ENCODE measurements at places on chromosomes 13 and 19. TPM values are rescaled to one million over a fixed set of nuclear protein-coding genes. Genes with fewer than 3 reads are reported as not detected.

Gene HSPB6
- total RNA-seq: 57.1 TPM

Gene MAP4K1
- 9.9 TPM for total RNA-seq

Gene PRR22
- 24.0 TPM for total RNA-seq

Gene ZNF491
- 0.62 TPM for total RNA-seq

Gene FUT2
- total RNA-seq: 0.12 TPM

Gene TNNT1
- 13.0 TPM for total RNA-seq

GRCh38 chr19:13783565-13784500 is 9.6 kb downstream of the C19orf53 start:
- DNase-seq: no peak

- no peak for DNase-seq
Observed at GRCh38 chr13:60931858-60932546, 483.6 kb downstream of the PCDH20 start.

DNA sequence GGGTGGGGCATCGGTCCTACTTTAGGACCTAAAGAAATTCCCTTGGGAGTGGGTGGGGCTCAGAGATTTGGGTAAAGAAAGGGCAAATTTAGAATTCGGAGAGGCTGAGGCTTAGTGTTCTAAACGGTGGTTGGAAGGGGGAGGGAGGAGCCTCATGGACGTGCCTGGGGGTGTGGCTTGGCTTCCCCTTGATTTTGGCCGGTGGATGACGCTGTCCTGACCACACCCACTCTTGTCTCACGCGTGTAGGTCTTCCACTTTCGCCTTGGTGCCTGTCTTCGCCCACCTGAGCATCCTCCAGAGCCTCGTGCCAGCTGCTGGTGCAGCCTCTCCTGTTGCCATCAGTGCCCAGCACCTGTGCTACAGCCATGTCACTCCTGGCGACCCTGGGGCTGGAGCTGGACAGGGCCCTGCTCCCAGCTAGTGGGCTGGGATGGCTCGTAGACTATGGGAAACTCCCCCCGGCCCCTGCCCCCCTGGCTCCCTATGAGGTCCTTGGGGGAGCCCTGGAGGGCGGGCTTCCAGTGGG is 1.2 kb upstream of the NUP62 start:
- DNase-seq: no peak

DNA sequence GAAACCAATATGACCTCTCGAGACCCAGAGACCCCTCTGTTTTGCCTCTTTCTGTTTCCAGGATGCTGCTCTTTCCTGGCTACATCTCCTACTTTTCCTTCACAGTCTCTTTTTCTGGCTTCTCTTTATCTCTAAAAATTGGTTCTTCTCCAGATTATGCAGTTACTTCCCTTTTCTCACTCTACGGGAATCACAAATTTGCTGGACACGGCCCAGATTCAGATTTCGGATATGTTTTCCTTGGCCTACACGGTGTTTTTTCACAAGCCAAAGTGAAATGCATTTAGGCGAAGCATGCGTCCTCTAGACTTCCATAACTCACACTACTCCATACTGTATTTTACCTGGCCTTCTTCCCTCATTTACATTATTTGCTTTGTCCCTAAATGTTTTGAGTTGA is 214.7 kb upstream of the MIR17HG start:
- DNase-seq: peak; percentile 56

DNA sequence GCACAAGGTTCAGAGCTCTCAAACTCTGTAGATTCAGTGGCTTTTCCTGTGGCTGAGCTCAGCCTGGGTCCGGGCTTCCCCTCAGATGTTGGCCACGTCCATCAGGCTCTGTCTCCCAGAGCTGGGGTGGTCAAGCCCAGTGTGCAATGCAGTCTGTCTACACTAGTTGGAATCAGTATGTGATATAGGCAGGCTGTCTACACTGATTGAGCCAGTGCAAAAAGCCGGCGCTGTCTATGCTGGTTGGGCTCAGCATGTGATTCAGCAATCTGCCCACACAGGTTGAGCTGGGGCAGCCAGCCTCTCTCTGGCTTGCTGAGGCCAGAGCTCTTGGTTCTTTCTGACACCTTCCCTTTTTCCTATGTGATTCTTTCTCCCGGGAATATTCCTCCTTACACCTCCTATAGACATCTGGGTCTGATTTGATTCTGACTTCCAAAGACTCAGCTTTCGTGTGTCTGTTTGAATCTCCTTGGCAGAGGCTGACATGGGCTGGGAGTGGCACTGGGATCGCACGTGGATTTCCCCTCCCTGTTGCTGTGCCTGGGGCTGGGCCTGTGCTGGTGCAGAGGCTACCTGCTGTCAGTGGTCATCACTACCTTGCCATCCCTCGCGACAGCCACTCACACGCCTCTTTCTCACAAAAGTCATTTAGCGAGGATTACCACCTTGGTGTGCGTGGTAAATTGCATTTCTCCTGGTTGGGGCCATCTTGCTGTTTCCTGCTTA is 9.3 kb downstream of the CHST8 start:
- no peak for DNase-seq

DNA sequence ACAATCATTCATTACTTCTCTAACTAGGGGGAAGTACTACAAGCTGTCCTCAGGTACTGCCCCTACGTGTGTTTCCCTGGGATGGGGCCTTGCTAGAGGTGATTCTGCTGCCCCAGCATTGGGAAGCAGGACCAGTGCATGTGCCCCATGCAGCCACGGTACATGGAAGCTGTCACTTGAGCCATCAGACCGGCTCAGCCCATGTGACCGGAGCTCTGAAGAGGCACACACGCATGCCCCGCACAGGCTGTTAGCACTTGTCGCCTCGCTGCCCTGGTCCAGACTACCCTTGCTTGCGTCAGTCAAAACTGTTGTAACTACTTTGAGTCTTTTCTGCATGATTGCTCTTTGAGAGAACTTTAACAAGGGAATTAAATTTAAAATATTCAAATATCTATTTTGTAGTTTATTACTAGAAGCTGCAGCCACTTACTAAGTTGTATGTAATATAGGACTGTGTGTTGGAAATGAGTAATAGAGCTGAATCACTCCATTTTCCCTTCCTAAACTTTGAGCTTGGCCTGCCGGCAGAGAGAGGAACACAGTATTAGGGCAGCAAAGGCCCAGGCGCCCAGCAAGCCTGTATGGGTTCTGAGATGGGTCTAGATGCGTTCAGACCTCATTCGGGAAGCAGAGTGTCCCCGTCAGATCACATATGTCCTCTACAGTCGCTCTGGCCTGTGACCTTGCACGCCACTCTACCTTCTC is 42.2 kb downstream of the DHRS12 start:
- DNase-seq: no peak

- DNase-seq: no peak
Observed at GRCh38 chr13:100195568-100195967, 106.7 kb downstream of the PCCA start.

DNA sequence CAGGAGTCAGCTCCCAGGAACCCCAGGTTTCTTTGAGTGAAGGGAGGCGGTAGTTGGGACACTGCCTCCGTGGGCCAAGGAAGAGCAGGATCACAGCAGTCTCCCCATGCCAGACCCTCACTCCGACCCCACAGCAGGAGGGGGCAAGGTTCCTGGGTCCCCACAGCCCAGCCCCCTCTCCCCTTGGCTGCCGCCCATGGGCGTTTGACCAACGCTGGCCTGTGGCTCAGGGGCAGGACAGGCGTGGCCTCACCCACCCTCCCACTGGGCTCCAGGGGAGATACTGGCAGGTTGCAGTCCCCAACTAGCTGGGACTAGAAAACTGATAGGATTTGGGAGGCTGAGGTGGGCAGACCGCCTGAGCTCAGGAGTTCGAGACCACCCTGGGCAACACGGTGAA is 9.2 kb downstream of the COPE start:
- DNase-seq: no peak

DNA sequence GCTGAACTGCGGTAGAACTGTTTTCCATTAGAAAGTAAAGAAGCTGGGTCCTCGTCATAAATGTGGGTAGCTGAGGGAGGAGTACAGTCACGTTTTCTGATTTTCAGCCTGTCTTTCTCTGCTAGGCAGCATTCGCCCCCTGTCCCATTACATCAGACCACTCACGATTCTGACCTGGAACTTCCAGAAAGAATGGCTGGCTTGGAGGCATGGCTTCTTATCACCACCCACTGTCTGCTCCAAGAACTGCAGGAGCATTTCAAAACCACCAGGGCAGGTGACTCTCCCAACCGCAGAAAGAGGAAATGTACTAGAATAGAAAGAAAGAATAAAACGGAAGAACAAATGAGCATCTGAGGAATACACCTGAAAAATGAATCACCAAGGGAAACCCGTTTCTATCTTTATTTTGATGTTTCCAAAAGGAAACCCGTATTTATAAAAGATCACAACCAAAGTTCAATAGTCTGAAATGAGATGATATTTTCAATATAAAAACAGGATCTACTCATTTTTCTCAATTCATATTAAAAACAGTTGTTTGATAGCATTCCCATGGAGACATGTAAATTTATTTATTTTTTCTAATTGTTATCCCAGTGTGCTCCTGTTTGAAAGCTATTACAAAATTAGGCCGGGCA is 22.1 kb upstream of the POMP start:
- DNase-seq: peak; percentile 67

DNA sequence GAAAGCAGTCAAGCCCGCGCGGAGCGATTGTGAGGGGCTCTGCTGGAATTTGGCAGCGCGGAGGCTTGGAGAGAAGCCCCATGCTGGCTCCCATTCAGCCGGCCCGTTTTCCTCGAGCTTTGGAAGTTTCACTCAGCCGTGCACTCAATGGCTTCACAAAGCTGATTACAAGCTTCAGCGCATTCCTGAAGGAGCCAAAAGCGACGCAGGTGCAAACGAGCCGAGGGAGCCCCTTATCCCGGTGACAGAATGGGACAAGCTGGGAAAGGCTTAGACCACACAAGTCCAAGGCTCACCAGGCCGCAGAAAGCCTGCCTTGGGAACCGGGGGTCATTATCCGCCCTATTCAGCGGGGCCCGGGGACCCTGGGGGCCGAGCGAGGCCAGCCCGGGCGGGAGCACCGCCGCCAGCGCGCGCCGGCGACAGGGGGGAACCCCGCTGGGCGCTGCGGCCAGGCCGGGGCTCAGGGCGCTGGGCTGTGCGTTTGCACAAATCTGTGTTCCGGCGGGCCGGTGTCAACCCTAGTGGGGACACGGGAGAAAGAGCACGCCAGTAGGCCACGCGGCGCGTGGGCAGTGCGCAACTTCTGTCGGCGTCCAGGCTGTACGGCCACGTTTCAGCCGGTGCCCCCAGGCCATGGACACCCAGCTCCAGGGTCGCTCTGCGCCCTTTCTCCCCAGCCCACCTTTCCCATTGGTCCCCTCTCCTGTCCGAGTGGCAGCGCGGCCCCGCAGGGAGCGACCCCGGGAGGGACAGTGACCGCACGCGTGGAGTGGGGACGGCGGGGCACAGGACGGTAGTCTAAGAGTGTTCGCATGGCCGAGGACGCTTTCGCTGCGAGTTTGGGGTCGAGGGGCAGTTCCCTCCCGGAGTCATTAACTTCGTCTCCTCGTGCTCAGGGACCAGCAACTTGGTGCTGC is 37.3 kb downstream of the SOX1 start:
- no peak for DNase-seq

- peak; percentile 72 for DNase-seq
Observed at GRCh38 chr19:49114630-49115363, 627 bp downstream of the LIN7B start.

- peak; percentile 59 for DNase-seq
Observed at GRCh38 chr19:51098365-51099046, 9.7 kb downstream of the CTU1 start.

DNA sequence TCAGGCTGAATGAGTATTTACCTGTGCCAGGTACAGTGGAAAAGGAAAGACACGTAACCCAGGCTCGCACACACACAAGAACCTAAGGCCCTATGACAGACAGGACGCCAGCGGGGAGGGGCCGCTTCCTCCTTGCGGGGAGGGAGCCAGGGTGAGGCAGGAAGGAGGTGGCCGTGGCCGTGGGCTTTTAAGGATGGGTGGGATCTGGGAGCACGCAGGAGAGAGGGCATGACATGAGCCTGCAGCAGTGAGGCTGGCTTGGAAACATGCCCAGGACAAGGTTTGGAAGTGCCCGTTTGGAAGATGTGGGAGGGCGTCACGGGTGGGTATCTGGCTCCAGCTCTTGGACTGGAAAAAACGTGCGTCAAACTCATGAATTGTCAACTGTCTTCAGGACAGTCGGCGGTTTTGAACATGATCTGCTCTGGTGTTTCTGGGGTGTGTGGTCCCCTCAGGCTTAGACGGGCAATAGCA is 20.1 kb downstream of the SH3GL1 start:
- DNase-seq: peak; percentile 68

Measured in testis (tissue), 5 donors.